NCI-H2107 (cell line): ENCODE measurements at places on chromosomes 13 and 19.

DNA sequence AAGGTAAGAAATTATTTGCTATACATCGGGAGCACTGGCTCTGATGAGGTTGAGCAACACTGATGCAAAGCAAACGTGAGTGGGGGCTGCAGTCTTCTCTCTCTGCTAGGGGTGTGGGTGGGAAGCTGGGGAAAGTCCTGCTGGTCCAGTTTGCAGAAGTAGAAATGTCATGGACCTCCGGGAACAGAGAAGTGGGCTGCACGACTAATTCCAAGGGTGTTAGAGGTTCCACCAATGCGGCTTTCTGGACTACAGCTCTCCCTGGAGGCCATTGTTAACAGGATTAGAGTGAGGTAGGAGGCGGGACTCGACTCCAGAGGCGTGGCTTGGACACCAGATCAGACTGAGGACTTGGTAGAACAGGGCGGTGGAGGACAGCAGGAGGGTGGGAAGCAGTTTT lies 5.7 kb upstream of the FBXO27 start:
- DNase-seq = no peak

- no peak for DNase-seq
Measured at GRCh38 chr13:83752141-83752540, 130.1 kb downstream of the SLITRK1 start.

- DNase-seq = peak; percentile 11
Measured at GRCh38 chr19:21483589-21484170, 21.7 kb upstream of the ZNF429 start.

DNA sequence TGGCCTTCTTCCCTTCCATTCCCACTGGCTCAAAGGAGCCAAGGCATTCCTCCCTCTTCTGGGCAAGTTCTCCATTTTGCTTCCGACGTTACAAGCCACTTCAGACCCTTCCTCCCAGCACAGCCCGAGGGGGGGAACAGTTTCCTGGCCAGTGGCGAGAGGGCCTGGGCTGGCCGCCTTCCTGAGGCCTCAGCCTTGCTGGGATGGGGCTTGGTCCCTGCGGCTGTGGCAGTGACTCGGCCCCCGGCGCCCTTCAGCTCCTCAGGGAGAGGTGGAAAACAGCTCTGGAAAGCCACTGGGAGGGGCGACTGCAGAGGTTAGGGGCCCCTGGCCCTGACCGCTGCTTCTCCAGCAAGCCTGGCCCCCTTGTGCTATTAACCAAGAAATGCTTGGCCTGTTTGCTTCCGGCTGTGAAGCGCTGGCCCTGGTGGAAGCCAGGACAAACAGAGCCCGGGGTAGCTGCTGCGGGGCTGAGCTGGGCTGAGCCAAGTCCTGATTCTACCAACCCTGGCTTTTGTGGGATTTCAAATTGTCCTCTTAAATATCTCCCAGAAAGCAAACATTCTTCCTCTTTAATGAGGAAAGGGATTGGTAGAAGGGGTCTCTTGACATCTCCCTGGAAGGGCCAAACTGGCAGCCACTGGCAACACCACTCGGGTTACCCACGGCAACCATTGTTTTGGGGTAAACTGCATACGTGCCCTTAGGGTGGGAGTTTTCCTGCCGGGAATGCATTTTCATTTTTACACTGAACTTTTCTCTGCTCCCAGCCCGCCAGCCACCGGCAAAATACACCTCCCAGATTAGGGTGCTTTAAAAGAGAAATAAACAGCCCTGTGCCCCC lies 38.7 kb downstream of the C13orf46 start:
- no peak for DNase-seq

DNA sequence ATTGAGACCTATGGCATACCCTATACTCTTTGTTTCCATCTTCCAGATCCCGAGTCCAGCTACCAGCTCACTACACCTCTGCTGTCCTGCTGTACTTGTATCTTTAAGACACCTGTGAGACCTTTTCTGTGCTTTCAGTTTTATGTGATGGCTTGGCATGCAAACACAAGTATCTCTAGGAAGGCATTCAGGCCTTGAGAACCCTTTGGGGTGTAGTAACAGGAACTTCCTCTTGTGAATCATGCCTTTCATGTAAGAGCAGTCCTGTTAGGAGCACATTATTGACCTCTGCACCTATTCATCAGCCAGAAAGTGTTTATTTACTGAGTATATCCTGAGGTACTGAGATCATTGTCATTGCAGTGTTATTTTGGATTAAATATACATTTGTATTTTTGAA lies 87.0 kb upstream of the HTR2A start:
- DNase-seq = no peak

- DNase-seq = no peak
Measured at GRCh38 chr13:44305286-44305685, 68.3 kb upstream of the SERP2 start.

GRCh38 chr13:80171096-80171495 lies 169.8 kb downstream of the SPRY2 start:
- no peak for DNase-seq

GRCh38 chr19:23539499-23539898 lies 144.2 kb upstream of the ZNF91 start:
- DNase-seq = no peak

DNA sequence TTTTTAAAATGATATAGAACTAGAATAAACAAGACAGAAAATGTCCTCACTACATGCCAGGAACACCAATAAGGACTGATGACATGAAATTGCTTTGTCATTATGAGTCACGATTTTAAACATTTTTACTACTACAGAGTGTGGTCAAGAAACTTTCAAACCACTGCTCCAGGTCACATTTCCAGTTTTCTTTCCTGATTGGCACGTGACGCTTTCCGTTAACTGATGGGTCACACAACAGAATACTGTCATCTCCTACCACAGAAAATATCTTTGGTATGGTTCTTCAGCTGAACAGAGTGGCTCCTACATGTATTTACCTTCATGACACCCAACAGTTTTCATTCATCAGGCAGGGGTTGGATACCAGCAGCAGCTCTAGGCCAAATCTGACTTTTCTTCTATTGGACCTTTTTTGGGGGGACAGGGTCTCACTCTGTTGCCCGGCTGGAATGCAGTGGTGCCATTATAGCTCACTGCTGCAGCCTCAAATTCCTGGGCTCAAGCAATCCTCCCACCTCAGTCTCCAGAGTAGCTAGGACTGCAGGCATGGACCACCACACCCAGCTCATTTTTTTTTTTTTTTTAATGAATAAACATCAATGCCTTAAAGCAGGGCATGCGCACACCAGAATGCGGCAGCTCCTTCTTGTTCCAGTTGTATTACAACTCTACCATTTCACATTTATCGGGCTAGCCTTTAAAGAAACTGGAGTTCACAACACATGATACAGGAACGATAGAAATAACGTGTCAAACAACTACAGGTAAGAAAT lies 147.4 kb downstream of the RNF17 start:
- no peak for DNase-seq

GRCh38 chr13:108963846-108964600 lies 334.6 kb downstream of the MYO16 start:
- no peak for DNase-seq

DNA sequence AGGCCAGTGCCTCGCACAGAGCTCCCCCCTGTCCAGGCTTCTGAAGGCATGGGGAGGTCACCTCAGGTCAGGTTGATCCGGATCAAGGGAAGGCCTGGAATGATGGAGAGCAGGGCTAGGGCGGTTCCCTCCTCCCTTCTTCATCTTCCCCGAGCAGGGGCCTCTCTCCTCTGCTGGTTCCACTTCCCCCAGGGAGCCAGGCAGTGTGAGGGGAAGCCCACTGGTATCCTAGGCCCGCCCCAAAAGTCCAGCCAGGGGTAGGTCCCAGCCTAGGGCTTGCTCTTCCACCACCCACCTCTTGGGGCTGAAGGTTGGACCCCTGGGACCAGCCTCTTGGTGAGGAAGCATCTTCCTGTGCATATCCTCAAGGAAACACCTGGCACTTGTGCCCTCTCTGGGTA lies 16.4 kb upstream of the PRR19 start:
- DNase-seq = no peak

GRCh38 chr19:14149509-14149994 lies 13.2 kb upstream of the ASF1B start:
- no peak for DNase-seq

- DNase-seq = no peak
Measured at GRCh38 chr13:97259798-97260714, 37.9 kb downstream of the MBNL2 start.

GRCh38 chr13:83184819-83185218 lies 697.5 kb downstream of the SLITRK1 start:
- no peak for DNase-seq

GRCh38 chr13:64007339-64007738 lies 2591.7 kb upstream of the PCDH20 start:
- no peak for DNase-seq

DNA sequence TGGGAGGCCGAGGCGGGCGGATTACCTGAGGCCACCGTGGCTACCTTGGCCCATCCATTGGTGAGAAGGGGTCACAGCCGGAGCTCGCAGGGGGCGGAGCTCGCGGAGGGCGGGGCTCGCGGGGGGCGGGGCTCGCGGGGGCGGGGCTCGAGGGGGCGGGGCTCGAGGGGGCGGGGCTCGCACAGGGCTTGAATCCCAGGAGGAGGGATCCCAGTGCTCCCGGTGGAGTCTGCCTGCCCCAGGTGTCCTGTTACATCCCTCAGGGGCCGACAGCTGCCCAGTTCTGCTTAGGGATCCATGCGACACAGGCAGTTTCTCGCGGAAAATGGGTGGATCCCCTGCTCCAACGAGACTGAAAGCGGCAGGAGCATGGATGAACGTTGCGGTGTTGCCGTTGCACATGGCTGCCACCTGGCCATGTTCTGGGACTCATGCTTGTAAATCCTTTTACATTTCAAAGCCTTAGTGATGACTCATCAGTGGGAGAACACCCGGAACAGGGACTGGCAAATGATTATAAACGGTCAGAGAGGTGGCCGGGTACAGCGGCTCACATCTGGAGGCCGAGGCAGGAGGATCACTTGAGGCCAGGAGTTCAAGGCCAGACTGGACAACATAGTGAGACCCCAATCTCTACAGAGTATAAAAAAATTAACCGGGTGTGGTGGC lies 25.1 kb downstream of the TMPRSS9 start:
- peak; percentile 35 for DNase-seq

DNA sequence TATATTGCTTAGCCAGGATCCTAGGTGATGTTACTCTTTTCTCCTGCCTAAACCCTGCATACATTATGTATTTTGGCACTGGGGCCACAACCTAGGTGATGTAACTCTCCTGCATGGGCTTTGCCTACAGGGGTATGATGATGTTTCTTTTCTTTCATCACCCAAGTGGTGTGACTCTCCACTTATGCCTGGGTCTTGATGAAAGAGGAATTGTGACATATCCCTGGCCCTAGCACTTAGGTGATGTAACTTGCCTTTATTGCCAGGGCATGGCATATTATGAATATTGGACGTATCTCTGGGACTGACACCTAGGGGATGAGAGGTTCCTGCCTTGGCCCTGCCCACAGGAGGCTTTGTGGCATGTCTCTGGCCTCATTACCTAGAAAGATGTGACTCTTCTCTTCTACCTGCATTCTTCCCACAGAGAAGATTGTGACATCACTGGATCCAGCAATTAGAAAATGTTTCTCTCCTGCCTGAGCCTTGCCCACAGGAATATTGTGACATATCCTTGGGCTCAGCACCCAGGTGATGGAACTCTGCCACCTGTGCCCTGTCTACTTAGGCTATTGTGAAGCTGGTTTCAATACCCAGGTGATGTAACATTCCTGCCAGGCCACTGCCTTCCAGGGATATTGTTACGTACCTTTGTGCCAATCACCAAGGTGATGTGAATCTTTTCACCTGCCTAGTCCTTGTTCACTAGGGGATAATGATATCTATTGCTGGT lies 27.3 kb upstream of the ZNF254 start:
- no peak for DNase-seq

- no peak for DNase-seq
Measured at GRCh38 chr13:109737046-109737573, 49.3 kb downstream of the IRS2 start.

DNA sequence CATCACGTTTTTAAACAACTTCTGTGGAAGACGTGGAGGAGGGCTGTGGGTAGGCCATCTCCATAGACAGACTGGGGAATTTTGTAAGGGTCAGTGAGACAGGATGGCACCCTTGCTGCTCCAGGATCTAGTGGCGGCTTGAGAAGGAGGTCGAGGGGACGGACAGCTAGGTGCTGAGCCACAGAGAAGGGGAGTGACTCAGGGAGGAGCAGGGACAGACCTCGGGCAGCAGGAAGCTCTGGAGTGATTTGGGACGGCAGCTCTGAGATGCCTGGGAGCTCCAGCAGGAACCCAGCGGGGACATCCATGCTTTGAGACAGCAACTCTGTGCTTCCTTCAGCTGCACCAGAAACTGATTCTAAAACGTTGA lies 169.1 kb upstream of the SOX1 start:
- no peak for DNase-seq

- DNase-seq = no peak
Measured at GRCh38 chr13:46392967-46393366, 5.9 kb upstream of the RUBCNL start.

GRCh38 chr19:10916602-10917001 lies 11.8 kb downstream of the YIPF2 start:
- no peak for DNase-seq

DNA sequence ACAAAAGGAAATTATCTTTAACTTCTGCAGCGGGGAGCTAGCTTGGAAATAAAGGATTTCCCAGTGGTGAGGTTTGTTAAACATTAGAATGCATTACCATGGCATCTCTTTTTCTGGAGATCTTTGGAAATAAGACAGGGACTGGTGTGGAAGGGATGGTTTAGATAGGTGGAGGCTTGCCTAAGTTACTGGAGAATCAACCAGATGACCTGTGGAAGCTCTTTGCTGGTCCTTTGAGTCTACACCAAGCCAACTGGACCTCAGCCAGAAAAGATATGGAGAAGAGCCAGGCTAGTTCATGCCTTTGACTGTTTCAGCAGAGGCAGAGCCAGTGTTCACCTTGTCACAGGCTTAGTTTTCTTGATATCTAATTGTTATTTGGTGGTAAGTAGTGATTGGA lies 134.7 kb downstream of the KCNRG start:
- DNase-seq = no peak

DNA sequence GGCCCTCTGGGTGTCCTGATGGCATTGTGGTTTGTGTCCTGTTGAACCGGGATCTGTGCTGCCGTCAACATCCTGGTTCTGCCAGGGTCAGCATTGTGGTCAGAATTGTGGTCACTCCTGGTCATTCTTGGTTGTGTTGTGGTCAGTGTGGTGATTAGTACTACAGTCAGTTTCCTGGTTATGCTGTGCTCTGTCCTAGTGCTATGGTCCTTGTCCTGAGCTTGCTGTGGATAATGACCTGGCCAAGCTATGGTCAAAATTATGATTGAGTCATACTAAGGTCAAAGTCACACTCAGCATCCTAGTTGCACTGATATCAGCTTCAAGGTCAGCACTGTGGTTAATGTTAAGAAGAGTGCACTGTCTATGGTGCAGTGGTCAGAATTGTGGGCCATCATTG lies 4.5 kb upstream of the OLFM2 start:
- no peak for DNase-seq

DNA sequence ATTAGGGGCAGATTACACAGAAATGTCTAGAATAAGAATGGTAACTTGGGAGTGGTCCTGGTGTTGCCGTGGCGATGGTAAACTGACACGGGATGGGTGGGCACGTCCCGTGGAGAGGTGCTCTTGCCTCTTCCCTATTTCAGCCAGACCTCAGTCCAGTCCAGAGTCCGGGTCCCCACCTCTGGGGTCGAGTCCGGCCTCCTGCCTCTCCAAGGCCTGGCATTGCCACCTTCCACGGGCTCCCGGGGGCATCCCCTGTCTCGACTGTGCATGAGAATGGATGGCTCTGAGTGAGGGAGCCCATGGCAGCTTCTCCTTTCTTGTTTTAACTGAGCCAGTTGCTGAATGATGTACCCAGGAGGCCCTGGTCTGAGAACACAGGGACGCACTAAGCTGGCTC lies 142.3 kb downstream of the SOX1 start:
- no peak for DNase-seq
